ENCODE measurements at places on chromosomes 11 and 22. TPM values are rescaled to one million over a fixed set of nuclear protein-coding genes. Genes with fewer than 3 reads are reported as not detected.
A peak's percentile ranks its signal among the peaks of the same experiment; 100 is the strongest.

CYB5R3 gene
- total RNA-seq: 84.3 TPM

KRTAP5-9 gene
- not detected for total RNA-seq

MYO18B gene
- not detected for total RNA-seq

HEPHL1 gene
- total RNA-seq: not detected

SSH3 gene
- total RNA-seq: 13.3 TPM

IGSF9B gene
- total RNA-seq: 0.36 TPM

HTR3B gene
- total RNA-seq: not detected

GRCh38 chr11:90809581-90809980 is 586.7 kb upstream of the CHORDC1 start:
- H3K27ac ChIP-seq: no peak overlapping the region
- H3K36me3 ChIP-seq: no peaks in the 10 kb centered on the region
- H3K27me3 ChIP-seq: no peaks in the 10 kb centered on the region

DNA sequence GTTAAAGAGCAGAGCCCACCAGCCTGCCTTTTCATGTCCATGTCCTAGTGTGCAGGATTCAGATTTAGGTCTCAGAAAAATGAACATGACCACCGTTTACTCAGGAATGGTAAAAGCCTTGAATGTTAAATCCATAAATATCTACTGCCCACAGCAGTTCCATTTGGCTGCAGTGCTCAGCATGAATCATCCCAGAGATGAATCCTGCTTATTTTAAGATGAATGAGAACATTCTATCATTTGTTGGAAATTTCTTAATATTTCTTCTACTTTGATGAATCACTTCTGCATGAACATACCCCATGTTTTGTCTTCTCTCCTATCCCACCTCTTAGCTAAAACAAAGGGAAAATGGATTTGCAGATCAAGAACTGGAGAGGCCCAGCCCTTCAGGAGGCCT is 47.5 kb upstream of the AQP11 start:
- H3K27me3 ChIP-seq: no peaks in the 10 kb centered on the region
- no peak overlapping the region for H3K27ac ChIP-seq
- peaks cover 8% of the 10 kb centered on the region for H3K4me1 ChIP-seq
- no peak overlapping the region for H3K4me3 ChIP-seq
- peak; percentile 74 for DNase-seq

- no peaks in the 10 kb centered on the region for H3K36me3 ChIP-seq
- DNase-seq: peak; percentile 88
- H3K27me3 ChIP-seq: no peaks in the 10 kb centered on the region
Observed at GRCh38 chr11:121722431-121723245, 269.9 kb upstream of the SORL1-AS1 start.

DNA sequence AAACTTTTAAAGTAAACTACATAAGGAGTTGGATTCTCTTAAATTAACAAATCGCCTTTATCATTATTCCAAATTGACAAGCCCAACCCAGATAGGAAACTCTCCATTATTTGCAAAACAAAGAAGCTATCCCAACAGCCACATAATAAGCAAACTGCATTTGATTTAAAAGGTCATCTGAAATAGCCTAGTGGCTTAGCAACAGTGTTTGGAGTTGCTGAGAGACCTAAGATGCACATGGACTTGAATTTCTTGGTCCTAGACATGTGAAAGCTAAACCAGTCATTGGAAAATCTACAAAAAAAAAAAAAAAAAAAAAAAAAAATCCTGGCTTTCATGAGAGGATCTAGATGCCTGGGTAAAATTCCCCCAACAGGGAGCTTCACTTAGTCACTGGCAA is 69.5 kb downstream of the PRCP start:
- no peak overlapping the region for H3K27ac ChIP-seq
- H3K4me1 ChIP-seq: no peaks in the 10 kb centered on the region
- no peaks in the 10 kb centered on the region for H3K36me3 ChIP-seq
- peak; percentile 32 for DNase-seq

DNA sequence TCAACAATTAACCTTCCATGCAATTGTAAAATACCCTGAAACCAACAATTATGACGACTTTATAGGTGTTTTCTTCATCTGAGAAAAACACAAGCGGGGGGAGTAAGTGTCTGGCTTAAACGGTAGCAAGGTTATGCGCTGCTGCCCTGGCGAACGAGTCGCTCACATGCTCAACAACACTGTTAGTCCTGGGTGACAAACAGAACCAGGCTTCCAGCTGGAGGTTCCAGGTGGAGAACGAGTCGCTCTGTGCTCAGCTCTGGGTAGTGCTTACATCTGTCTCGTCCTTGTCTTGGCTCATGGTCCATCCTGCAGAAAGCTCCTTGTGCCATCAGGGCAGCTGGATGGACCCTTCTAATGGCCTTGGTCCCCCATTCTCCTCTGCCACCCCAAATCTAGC is 48.2 kb downstream of the PC start:
- H3K27me3 ChIP-seq: no peaks in the 10 kb centered on the region
- H3K27ac ChIP-seq: no peak overlapping the region
- H3K36me3 ChIP-seq: no peaks in the 10 kb centered on the region
- peaks cover 15% of the 10 kb centered on the region for H3K4me1 ChIP-seq
- DNase-seq: no peak

- H3K27ac ChIP-seq: no peak overlapping the region
- H3K27me3 ChIP-seq: no peaks in the 10 kb centered on the region
- no peaks in the 10 kb centered on the region for H3K36me3 ChIP-seq
- H3K4me3 ChIP-seq: no peak overlapping the region
Observed at GRCh38 chr11:78786086-78786485, 211.4 kb upstream of the NARS2 start.

DNA sequence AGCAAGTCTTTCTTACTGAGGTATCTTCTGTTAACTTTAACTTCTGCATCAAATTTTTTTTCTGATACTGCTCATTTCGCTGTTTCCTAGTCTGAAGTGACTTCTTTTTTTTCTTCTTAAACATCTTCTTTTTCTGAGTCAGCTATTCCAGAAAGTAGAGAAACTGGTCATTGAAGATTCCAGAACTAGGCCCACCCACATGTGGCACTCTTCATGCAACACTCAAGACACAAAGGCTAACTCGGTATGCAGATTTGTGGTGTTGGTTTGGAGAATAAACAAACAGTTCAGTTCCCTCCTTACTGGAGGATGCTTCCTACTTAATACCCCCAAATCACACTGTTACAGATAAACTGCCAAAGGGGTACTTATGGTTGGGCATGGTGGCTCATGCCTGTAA is 25.2 kb upstream of the MTCH2 start:
- no peaks in the 10 kb centered on the region for H3K4me1 ChIP-seq
- no peak overlapping the region for H3K4me3 ChIP-seq
- H3K36me3 ChIP-seq: no peaks in the 10 kb centered on the region
- H3K27me3 ChIP-seq: no peaks in the 10 kb centered on the region

DNA sequence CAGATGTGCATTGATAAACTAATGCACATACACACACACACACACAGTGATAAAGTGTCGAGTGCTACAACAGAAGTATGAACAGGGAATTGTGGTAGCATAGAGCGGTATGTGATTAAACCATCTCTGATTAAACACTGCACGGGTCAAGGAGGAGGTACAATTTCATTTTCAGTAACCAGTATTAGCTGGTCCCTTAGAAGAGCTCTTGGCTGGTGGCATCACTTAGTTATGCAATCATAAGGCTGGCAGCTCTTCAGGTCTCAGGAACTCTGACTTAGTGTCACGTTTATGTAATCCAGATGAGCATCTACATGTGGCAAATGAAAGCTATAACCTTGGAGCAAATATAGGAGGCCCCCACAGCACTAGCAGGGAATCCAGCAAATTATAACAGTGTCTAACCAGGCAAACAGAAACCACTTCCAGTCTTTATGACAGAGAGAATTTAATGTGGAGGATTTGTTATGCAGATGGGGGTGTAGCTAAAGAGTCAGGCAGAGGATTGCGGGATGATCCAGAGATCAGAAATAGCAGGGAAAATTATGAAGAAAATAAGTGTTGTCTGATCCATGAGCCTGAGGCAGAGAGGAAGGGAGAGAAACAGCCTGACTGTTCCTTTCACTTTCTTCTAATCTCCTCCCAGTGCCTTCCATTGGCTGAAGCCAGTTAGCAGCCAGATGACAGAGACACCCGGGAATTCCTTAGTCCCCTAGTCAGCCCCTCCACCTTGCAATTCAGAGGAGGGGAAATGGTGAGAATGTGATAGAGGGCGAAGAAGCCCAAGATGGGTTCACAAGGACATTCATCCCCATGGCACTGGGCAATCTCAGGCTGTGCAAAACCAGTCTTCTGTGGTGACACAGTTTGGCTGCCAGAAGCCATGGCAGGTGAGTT is 533.1 kb upstream of the TENM4 start:
- no peaks in the 10 kb centered on the region for H3K36me3 ChIP-seq
- no peak overlapping the region for H3K27ac ChIP-seq
- no peaks in the 10 kb centered on the region for H3K27me3 ChIP-seq
- H3K4me1 ChIP-seq: peaks cover 8% of the 10 kb centered on the region

DNA sequence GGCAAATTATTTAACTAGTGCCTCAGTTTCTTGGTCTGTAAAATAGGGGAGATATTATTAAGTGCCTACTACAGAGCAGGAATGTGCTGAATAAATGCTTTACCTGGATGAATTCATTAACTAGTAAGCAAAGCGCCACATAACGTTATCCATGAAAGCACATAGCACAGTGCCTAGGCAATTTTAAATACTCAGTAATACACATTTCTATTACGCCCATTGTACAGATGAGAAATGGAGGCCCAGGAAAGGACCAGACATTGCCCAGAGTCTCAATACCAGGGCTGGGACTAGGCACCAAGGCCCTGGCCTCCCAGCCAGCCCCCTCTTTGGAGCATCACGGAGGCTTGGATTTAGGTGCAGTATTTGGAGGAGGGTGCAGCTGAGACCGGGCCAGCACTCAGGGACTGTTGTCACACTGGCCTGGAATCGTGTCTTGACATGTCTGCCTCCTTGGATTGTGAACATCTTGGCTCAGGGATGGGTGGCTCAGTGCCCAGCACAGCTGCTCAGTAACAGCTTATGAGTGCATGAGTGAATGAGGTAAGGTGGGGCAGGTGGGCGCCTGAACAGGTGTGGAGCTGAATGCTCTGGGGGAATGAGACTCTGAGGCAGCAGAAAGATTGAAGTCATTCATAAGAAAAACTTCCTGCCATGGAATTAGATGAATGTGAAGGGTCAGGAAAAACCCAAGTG is 42.1 kb upstream of the TPBGL start:
- H3K27ac ChIP-seq: no peak overlapping the region
- H3K4me1 ChIP-seq: no peaks in the 10 kb centered on the region
- no peak for DNase-seq
- no peaks in the 10 kb centered on the region for H3K36me3 ChIP-seq
- peaks cover 24% of the 10 kb centered on the region for H3K27me3 ChIP-seq

GRCh38 chr11:86761978-86762377 is 38.4 kb upstream of the PRSS23 start:
- H3K27ac ChIP-seq: peak overlapping the region; percentile 49
- H3K36me3 ChIP-seq: no peaks in the 10 kb centered on the region
- peaks cover 25% of the 10 kb centered on the region for H3K4me1 ChIP-seq
- H3K27me3 ChIP-seq: no peaks in the 10 kb centered on the region

GRCh38 chr11:111836721-111837120 is 34.7 kb downstream of the ALG9 start:
- no peak overlapping the region for H3K4me3 ChIP-seq
- peaks cover 8% of the 10 kb centered on the region for H3K36me3 ChIP-seq
- H3K27ac ChIP-seq: peak overlapping the region; percentile 19
- DNase-seq: no peak

Measured in osteoblast (primary cell).